ENCODE measurements at places on chromosomes 16 and 17.

DNA sequence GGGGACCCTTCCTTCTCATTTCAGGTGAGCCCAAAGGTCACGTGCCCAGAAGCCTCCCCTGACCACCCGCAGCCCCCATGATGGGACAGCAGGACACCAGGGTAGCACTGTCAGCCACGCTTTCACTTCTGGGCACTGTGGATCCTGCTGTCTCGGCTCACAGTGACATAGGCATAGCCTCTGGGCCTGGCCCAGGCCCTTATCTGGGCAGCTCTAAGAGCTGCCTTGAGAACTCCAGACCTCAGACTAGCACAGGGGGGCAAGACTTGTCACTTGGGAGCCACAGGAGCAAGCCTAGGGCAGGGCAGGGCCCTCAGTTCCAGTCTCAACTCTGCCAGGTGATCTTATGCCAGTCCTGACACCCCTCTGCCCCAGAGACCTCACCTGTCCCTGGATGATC is 4.7 kb downstream of the NATD1 start:
- DNase-seq, result no peak

DNA sequence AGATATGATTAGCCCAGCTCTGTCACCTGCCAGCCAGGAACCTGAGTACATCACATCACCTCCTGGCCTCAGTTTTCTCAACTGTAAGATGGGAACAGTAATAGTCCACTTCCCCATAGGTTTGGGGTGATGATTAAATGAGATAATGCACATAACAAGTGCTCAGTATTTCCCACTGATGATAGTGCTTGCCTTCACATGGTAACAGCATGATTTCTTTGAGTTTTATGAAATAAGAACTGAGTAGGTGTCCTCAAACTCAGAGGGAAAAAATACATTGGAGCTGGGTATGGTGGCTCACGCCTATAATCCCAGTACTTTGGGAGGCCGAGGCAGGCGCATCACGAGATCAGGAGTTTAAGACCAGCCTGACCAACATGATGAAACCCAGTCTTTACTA is 30.1 kb upstream of the SNN start:
- no peak for DNase-seq

GRCh38 chr16:1647856-1648255 is 30.2 kb upstream of the JPT2 start:
- no peak for DNase-seq

- DNase-seq, result no peak
These were observed 178.4 kb downstream of the IRF8 start for GRCh38 chr16:86077243-86077940.

- no peak for DNase-seq
These were observed 25.4 kb upstream of the SLC38A8 start for GRCh38 chr16:84068041-84068440.

- DNase-seq, result peak; percentile 42
These were observed 128.8 kb downstream of the MGAT5B start for GRCh38 chr17:76996741-76997694.

- DNase-seq, result no peak
These were observed 91.4 kb upstream of the CORO6 start for GRCh38 chr17:29714146-29714545.

GRCh38 chr17:36808180-36808661 is 129.1 kb upstream of the LHX1 start:
- DNase-seq, result peak; percentile 56

DNA sequence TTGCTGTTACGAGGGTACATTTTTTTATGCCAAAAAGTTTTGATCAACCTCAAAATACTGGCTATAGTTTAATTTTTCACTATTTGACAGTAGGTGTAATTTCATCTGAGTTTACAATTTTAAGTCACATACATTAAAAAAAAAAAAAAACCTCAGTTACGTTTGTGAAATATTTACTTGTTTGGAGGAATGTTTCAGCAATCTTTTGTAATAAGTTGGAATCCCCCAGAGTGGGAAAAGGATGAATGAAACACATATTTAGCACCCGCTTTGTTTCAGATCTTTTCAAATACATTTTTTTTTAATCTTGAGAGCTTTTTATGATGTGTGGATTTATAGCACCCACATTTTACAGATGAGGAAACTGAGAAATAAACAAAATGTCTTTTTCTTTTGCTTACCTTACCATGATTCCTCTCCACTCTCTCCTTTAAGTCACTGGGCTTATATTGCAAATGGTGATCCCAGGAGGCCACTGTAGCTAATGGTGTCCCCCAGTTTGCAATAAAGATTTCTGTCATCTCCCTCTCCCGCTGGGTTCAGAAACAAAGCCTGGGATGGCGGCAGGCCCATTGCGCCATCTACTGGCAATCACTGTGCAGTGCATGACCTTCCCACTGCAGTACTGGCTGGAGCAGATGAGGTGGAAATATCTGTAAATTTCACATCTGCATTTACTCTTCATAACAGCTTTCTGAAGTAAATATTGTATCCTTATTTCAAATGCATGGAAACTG is 27.7 kb downstream of the TBC1D3B start:
- DNase-seq, result peak; percentile 76

- no peak for DNase-seq
These were observed 33.0 kb upstream of the ZC3H18 start for GRCh38 chr16:88536971-88537751.

GRCh38 chr17:21031756-21032396 is 10.9 kb downstream of the USP22 start:
- DNase-seq, result no peak

GRCh38 chr17:79923974-79924638 is 84.9 kb upstream of the CBX4 start:
- DNase-seq, result peak; percentile 82

- peak; percentile 31 for DNase-seq
These were observed 1.4 kb downstream of the CBFB start for GRCh38 chr16:67030221-67030962.

- peak; percentile 59 for DNase-seq
These were observed 5.2 kb downstream of the CISD3 start for GRCh38 chr17:38735161-38735997.

GRCh38 chr17:1003633-1003971 is 6.7 kb downstream of the TIMM22 start:
- no peak for DNase-seq

GRCh38 chr17:6420173-6420641 is 14.7 kb downstream of the AIPL1 start:
- peak; percentile 65 for DNase-seq

GRCh38 chr17:50834429-50835300 is 721 bp upstream of the WFIKKN2 start:
- peak; percentile 63 for DNase-seq

GRCh38 chr17:4724650-4725049 is 6.6 kb upstream of the MED11 start:
- DNase-seq, result no peak

- DNase-seq, result peak; percentile 36
These were observed 452 bp downstream of the SLC25A10 start for GRCh38 chr17:81712468-81713003.

- DNase-seq, result no peak
These were observed 14.4 kb upstream of the CD300E start for GRCh38 chr17:74637926-74638325.

GRCh38 chr16:57382535-57383275 is 10.4 kb downstream of the CX3CL1 start:
- no peak for DNase-seq

GRCh38 chr16:85698935-85699558 is 10.3 kb upstream of the GINS2 start:
- peak; percentile 32 for DNase-seq

GRCh38 chr16:67474551-67475455 is 6.2 kb downstream of the ATP6V0D1 start:
- no peak for DNase-seq

DNA sequence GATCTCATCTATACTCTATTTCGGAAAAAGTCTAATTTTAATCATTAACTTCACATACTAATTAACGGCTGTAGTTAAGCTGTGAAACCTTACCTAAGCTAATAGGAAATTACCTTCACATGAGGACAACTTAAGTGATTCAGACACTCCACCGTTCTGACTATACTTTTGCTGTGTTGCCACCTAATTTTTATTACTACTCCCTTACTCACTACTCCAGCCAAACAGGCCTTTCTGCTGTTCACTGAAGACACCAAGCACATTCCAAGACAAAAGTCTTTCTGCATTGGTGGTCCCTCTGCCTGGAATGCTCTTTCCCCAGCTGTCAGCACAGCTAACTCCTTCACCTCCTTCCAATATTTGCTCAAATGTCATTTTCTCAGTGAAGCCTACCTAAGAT is 1.3 kb downstream of the CMTR2 start:
- peak; percentile 44 for DNase-seq

DNA sequence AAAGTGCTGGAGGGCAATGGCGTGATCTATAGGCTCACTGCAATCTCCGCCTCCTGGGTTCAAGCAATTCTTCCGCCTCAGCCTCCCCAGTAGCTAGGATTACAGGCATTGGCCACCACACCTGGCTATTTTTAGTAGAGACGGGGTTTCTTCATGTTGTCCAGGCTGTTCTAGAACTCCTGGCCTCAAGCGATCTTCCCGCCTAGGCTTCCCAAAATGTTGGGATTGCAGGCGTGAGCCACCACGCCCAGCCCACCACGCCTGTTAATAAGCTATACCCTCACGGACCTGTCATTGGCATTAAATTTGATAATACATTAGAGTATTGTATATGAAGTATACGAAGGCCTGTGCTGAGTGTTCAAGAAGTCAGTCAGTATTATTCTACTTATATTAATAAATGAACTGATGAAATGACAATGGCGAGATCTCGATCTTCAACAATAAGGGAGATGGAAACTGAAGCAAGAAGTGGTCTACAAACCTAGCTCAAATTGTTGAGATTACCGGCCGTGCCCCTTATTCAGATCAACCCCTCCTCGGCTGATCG is 818 bp upstream of the BCAS3 start:
- DNase-seq, result peak; percentile 18

DNA sequence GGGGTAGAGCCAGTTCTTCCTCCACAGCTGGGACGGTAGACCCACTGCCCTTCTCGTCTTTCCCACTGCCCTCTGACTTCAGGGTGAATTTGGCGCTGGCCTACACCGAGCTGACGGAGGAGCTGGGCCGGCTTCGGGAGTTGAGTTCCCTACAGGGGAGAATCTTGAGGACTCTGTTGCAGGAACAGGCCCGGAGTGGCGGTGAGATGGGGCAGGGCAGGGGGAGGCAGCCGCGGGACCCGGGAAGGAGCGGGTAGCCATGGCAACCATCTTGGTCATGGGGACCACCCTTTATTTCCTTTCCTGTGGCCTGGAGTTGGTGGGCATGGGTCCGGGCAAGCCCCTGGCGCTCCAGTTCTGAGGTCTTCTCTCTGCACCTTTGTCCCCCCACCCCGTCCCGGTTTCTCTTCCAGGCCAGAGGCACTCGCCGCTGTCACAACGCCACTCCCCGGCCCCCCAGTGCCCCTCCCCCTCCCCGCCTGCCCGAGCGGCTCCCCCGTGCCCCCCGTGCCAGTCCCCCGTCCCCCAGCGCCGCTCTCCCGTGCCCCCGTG is 14.4 kb downstream of the TBKBP1 start:
- no peak for DNase-seq

GRCh38 chr16:4053301-4053845 is 62.9 kb downstream of the ADCY9 start:
- DNase-seq, result no peak

DNA sequence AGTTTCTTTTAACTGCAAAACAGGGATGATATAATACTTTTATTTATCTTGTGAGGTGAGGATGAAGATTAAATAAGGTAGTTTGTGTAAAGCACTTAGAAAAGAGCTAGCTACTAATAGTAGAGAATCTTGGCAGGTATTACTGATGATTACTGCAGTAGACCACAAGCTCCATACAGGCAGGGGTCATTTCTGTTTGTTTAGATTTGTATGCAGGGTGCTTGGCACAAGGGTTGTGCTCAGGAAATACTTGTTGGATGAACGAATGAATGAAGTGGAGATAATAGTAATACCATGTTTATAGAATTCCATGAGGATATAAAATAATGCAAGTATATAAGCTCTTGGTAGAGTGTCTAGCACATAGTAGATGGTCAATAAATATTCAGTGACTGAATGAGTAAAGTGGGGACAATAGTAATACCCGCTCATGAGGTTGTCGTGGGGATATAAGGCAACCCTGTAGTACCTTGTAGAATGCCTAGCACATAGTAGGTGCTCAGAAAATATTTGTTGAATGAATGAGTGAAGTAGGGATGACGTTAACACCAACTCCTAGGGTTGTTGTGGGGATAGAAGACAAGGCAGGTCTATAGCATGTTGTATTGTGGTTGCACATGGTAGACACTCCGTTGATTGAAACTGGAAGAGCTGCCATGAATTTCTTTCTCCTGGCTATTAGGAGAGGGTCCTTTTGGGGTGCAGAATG is 83.0 kb downstream of the ABCC1 start:
- DNase-seq, result no peak

Measured in ELF-1 (cell line).